T-helper 2 cell treated with Interferon-gamma antibody and Interleukin-4, amounts not matched to agents 5 μg/mL and 100 μg/mL, for 36 hours (primary cell): ENCODE measurements at places on chromosomes 2 and 18.

GRCh38 chr2:197838036-197838435 is 33.6 kb downstream of the PLCL1 start:
- peak; percentile 41 for DNase-seq

DNA sequence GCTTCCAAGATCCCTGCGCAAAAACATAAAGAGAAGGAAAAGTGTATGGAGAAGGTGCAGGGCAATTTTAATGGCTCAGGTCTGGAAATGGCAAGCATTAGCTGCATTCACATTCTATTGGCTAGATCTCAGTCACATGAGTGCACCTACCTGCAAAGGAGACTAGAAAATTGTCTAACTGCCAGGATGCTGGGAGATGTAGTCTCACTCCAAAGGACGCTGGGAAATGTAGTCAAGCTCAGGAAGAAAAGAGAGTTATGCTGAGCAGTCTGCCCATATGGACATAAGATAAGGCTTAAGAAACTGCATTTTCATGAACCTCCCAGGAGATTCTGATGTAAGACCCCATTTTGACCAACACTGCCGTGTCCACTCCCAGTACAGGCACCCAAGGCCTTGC is 9.5 kb upstream of the KLHL29 start:
- DNase-seq = no peak

GRCh38 chr2:218074031-218074430 is 5.0 kb downstream of the RUFY4 start:
- DNase-seq = no peak

GRCh38 chr18:12904012-12904516 is 20.0 kb upstream of the PTPN2 start:
- peak; percentile 62 for DNase-seq

DNA sequence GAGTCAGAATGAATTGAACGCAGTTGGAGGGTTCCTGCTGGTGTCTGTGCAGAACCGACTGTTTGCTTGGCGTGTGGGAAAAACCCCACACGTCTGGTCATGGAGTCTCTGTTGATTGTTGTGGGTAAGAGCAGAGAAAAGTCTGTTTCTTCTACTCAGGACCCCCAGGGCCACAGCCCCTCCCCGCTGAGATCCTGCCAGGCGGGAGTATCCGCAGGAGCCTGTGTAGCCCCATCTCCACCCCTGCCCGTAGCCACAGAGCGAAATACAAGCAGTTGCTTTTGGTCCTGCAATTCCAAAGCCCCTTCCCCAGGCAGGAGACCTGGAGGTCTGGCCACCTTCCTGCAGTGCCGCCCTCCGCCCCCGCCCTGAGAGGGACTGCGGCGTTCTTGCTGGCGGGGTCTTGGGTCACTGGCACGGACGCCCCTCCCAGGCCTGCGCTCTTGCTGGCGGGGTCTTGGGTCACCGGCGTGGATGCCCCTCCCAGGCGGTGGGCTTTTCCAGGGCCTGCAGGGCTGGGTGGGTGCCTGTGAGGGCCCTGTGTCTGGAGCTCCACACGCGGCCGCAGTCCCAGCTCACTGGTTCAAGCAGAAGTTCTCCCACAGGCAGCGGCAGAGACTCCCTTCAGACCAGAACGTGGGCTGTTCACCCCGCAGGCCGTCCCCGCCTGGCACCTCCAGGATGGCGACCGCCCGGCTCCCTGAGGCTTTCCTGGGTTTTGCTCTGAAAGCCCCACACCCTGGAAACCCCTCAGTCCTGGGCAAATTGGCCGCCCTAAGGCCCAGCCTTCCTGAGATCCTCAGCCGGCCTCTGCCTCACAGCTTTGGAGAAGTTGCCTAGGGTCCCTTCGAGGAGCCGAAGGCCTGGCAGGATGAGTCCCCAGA is 76.0 kb upstream of the CTDP1 start:
- no peak for DNase-seq

- DNase-seq = no peak
Observed at GRCh38 chr2:206670531-206671319, 28.4 kb downstream of the FAM237A start.

DNA sequence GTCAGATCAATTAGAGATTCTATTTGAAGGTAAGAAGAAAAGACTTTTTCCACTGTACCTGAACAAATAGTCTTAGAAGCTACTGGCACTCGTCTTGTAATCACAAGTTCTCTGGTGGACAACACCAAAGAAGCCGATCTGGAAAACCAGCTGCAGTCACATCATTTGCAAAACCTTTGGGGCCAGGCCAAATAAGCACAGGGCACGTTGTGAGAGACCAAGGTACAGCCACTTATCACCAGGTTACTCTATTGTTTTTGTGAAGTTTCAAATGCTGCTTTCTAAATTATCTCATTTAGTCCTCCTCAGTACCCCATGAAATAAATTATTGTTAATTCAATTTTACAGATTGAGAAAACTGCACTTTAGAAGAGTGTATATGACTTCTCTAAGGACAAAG is 18.5 kb downstream of the ROCK1 start:
- no peak for DNase-seq

DNA sequence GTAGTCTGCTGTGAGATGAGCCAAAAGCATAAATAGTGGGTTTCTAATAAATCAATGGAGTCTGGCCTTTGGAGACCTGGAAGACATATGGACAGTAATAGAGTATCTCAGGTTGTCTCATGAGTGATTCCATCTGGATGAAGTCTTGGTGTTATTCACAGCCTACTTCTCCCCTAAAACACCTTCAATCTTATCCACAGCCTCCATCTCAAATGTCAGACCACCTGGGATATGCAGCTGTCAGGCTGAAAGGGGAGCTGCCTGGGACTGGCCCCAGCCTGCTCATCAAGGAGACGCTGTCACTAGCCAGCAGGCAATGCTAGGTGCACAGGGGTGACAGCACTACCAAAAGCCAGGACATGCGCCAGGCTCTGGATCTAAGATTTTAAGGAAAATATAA is 684.0 kb upstream of the ZEB2 start:
- no peak for DNase-seq

DNA sequence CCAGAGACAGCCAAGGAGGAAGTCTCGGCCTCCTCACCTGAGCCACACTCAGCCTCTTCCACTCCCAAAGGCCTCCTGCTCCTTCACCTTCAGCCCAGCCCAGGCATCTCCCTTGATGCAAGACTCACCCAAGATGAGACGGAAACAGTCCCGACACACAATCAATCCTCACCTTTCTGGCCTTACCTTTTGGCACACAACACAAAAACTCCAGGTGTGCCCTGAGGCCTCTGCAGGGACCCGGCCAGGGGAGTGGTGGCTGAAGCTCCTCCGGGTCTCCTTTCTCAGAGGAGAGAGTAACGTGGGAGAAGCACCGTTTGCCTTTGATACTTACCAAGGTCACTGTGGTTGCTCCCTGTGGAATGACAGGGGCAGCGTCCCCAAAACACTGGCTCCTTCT is 23.8 kb upstream of the EFHD1 start:
- no peak for DNase-seq

DNA sequence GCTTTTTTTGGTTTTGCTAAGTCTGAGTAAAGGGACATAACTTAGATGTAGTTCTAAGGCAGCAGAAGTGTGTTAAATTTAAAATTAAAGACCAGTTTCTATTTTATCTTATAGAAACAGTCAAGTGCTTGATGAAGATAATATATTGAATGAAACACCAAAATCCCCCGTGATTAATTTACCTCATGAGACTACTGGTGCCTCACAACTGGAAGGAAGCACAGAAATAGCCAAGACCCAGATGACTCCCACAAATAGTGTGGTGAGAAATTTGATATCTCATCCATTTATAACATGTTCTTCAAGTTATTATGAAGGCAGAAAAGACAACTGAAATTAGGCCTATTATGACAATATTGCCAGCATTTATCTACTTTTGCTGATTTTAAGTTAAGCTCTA is 45.6 kb downstream of the APLF start:
- no peak for DNase-seq

- no peak for DNase-seq
Observed at GRCh38 chr2:39488450-39488849, 51.4 kb upstream of the MAP4K3 start.

DNA sequence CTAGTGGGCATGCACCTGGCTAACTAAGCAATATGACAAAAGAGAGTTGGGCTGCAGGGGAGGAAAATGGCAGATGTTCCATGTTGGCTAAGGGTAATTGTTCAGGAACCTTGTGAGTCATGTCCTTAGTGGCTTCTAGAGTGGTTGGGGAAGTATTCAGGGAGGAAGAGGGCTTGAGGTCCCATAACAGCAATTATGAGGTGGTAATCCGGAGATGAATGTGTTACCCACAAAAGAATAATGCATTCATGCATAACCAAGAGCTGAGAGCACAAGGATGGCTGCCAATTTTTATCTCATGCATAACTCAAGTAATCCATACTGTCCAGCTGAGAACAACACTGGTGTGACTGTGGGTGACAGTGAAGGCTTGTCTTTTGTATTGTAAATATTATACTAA is 42.9 kb downstream of the TMEFF2 start:
- no peak for DNase-seq

- no peak for DNase-seq
Observed at GRCh38 chr2:233433029-233433428, 78.7 kb downstream of the DGKD start.

GRCh38 chr2:200155652-200156051 is 150.8 kb upstream of the SPATS2L start:
- no peak for DNase-seq

GRCh38 chr2:55587-56448 is 9.5 kb upstream of the FAM110C start:
- no peak for DNase-seq

DNA sequence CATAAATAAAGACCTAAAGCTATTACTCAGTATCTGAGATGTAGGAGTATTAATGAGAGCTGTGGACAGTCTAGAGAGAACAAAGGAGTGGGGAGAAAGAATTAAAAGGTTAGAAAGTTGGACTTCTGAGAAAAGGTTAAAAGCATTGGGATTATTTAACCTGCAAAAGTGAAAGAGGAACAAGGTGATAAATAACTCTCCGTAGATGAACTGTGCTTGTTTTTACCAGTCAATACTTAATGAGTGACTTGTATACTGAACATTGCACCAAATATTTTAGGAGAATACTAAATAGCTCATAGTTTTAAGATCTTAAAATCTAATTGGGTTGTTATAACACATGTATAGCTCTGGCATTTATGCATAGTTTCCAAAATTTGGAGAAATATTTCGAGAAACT is 137.5 kb downstream of the GPD2 start:
- DNase-seq = no peak

- DNase-seq = no peak
Observed at GRCh38 chr18:55384551-55385275, 203.3 kb downstream of the TCF4 start.

GRCh38 chr2:112182581-112183034 is 44.4 kb downstream of the FBLN7 start:
- DNase-seq = peak; percentile 38

DNA sequence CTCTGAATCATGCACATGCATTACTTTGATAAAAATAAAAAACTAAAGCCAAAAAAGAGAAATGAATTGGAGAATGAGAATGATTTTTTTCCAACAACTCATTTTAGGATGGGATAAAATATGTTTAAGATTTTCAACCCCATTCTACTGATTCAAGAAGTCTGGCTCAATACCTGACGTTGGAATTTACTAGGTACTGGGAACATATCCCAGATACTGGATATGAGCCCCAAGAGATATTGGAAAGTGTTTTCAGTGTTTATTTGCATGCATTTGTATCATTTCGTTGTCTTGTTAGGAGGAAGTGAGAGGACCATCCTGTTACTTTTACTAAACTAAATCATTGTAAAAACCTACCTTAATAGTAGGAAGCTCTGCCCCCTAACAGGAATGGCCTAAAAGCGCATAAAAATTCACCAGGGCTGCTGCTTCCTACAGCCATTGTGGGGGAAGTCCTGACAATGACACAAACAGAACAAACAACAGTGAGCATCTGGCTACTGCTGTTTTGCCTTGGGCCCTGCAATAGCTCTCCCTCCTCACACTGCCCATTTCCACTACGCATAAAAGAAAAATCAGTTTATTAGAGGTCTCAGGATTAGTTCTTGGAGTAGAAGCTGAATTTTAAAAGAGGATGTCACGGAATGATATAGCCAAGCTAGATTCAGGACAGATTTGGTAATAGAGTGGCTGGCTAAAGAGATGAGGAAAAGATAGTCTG is 35.2 kb downstream of the ANKAR start:
- no peak for DNase-seq

GRCh38 chr2:233912691-233913423 is 4.3 kb upstream of the TRPM8 start:
- no peak for DNase-seq

- peak; percentile 65 for DNase-seq
Observed at GRCh38 chr2:231925303-231926179, 655 bp downstream of the NPPC start.

GRCh38 chr2:133040170-133040569 is 370.2 kb upstream of the LYPD1 start:
- no peak for DNase-seq

- no peak for DNase-seq
Observed at GRCh38 chr2:23042216-23042906, 342.6 kb upstream of the KLHL29 start.

GRCh38 chr2:188324067-188324466 is 32.4 kb downstream of the GULP1 start:
- DNase-seq = no peak

DNA sequence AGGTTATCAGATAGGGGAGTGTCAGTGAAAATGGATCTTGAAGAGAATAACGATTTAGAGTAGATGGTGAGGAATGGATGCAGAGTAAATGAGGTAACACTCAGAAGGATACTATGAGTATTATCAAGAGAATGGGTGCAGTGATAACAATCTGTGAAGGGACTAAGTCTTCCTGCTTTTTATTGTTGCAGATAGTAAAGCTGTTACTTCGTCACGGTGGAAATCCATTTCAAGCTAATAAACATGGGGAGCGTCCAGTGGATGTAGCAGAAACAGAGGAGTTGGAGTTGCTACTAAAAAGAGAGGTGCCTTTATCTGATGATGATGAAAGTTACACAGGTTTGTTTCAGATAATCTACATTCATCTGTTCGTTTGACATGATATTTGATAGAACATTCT is 85.1 kb downstream of the ANKRD12 start:
- no peak for DNase-seq

DNA sequence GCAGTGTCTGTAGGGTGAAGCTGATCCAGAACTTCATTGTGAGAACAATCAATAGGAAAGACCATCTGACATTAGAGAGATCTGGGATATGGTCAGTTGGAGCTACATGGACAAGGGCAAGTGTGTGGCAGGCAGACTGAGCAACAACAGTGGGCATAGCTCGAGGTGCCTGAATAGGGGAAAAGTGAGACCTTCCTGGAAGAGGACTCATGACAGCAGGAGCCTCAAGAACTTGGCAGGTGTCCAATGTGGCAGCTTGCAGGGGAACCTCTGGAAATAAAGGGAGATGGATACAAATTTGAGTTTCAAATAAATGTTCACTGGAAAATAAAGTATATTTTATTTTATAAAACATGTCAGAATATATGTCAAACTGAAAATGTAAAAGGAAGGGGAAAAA is 117.9 kb downstream of the TANC1 start:
- DNase-seq = no peak
